ENCODE measurements at places on chromosomes 1 and 21.

DNA sequence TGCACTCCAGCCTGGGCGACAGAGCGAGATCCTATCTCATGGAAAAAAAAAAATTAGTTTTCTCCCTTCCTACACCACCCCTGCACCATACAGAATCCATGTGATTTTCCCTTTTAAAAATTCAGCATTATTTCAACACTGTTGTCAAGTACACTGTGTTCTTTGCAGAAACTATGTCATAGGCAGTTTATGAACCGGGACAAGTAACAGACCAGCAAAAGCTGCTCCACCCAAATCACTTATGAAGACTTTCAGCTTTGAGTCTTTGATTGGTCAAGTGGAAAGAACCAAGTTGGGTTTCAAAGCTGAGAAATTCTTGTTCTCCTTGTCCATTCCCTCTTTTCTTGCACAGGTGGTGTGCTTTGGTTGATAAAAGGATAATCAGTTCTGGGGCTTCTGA lies 173.0 kb downstream of the CDC7 start:
- no peak for DNase-seq

DNA sequence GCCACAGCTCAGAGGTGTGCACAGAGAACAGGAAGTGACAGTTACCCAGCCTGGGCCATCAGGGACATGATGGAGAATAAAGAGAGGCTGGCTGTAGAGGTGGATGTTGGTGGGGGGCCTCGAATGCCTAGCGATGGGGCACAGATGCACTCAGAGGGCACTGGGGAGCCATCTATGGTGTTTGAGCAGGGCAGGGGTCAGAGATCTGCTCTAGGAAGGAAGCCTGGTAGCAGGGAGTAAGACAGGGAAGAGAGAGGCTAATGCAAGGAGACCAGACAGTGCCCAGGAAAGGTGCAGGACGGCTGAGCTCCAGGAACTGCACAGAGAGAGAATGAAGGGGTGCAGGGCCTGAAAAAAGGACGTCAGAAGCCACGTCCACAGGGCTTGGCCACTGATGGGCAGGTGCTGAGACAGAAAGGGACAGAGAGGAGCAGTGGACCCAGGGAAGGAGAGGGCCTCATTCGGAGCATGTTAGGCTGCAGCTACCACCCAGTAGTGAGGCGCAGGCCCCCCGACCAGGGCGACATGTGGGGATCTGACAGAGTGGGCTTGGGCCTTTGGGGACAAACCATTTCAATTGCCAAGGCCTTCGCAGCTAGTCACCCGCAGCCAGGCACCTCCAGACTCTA lies 1.1 kb upstream of the KCNAB2 start:
- no peak for DNase-seq

DNA sequence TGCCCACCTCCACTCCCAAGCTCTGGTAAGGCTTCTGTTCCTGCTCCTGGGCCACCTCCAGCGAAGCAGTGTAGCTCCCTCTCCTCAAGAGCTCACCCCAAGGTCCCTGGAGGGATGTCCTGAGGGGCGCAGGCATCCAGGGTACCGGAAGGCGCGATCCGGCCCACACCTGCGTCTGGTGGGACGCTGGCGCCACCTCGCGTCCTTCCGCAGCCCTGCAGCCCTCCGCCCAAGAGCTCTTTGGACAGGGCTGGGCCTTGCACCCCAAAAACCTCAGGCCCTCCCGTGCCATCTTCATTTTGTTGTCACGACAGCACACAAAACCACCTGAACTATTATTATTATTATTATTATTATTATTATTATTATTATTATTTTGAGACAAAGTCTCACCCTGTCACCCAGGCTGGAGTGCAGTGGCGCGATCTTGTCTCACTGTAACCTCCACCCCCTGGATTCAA lies 49.2 kb upstream of the PAX7 start:
- peak; percentile 13 for DNase-seq

- DNase-seq = no peak
These were observed 9.5 kb upstream of the GSTM3 start for GRCh38 chr1:109750241-109750882.

GRCh38 chr1:61241411-61241838 lies 159.1 kb downstream of the NFIA start:
- DNase-seq = no peak

DNA sequence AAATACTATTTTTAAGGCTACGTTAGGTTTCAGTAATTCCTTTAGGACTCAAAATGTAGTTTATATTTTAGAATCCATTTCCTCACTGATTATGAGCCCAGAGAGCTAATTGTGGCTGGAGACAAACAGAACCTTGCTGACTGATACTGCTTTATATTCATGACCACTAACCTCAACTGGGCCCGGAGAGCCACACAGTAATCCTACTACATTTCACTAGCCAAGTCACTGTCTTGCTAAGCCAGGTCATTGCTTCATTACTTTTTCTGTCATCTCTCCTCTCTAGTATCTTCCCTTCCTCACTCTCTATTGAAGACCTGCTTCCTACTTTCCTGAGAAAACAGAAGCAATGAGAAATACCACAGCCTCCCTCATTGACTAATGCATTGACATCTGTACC lies 24.7 kb downstream of the IL23R start:
- no peak for DNase-seq

- no peak for DNase-seq
These were observed 287.4 kb upstream of the ZP4 start for GRCh38 chr1:238177960-238178645.

GRCh38 chr1:178951600-178951999 lies 74.1 kb upstream of the FAM20B start:
- DNase-seq = no peak

- no peak for DNase-seq
These were observed 25.8 kb upstream of the SIPA1L2 start for GRCh38 chr1:232655746-232656085.

- no peak for DNase-seq
These were observed 26.2 kb upstream of the A3GALT2 start for GRCh38 chr1:33346927-33347649.

DNA sequence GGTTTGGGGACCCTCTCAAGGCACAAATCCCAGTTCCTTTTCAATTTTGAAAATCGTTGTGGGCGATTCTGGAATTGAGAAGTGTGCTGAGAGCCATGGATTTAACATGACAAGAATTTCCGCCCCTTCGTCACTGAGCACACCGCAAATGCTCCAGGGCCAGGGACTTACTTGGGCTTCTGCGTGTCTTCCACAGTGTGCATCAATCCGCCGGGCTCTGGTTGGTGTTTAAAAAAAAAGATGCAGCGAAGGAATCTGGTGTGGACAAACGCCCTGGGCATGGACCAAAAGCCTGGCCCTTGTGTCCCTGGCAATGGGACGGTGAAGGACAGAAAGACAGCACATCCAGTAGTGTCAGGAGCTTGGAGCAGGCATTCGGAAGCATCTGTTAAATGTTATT lies 696 bp upstream of the CLDN14 start:
- DNase-seq = no peak

DNA sequence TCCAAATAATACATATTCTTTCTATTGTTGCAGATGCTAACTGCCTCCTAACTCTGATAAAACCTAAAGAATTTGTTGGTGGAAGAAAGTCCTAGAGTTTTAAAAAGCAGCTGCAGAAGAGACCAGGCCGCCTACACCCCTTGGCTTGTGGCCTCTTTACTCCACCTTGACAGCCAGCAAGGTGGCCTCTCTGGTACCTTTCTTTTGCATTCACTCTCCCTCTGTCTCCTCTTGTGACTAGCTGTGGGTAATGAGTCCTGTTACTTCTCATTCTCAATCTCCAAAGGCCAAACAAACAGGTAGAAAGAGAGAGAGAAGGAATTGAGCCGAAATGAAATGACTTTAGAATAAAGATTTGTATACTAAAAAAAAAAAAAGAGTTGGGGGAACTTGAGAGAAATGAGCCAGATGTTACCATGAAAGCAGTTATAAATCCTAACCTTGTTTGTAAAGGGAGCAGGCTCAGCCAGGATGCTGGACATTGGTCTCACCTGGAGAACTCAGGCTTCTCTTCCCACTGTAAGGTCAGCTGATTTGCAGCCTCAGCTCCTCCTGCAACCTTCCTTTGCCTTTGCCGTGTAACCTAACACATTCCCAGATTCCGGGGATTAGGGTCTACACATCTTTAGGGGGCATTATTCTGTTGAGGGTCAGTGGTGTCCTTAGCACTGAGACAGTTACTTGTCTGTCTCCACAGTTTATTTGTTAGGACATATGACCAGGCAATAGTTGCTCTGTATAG lies 164.1 kb upstream of the IRF2BP2 start:
- DNase-seq = no peak

- DNase-seq = no peak
These were observed 80.8 kb downstream of the C21orf91 start for GRCh38 chr21:17738176-17738953.

DNA sequence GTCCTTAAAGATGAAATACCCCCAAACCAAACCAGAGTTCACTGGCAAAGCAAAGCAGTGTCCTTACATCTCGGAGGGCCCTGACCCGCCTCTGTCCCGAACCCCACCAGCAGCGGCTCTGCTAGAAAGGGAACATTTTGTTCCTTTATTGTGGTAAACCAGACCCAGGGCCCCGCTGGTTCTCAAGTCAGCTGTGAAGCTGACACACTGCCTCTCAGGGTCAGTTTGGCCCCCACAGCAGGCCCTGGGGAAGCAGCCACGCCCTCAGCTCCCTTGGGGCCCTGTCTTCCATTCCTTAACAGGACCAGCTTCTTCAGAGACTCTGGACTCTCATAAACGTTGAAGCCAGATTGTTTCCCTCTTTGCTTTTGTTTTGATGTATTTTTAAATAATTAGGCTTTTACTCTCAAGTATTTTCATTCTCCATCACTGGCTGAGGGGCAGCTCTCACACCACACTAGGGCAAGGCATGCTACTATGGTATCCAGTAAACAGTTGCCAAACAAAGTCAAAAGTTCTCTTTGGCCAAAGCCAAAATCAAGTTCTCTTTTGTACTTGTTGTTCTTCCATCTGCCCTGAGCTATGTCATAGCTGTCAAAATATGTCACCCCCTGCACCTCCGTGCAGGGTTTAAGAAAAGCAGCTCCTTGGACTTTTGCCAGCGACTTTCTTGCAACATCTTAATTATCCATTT lies 61.1 kb upstream of the ANGPTL1 start:
- no peak for DNase-seq

GRCh38 chr1:31216016-31216415 lies 23.7 kb downstream of the NKAIN1 start:
- DNase-seq = no peak

DNA sequence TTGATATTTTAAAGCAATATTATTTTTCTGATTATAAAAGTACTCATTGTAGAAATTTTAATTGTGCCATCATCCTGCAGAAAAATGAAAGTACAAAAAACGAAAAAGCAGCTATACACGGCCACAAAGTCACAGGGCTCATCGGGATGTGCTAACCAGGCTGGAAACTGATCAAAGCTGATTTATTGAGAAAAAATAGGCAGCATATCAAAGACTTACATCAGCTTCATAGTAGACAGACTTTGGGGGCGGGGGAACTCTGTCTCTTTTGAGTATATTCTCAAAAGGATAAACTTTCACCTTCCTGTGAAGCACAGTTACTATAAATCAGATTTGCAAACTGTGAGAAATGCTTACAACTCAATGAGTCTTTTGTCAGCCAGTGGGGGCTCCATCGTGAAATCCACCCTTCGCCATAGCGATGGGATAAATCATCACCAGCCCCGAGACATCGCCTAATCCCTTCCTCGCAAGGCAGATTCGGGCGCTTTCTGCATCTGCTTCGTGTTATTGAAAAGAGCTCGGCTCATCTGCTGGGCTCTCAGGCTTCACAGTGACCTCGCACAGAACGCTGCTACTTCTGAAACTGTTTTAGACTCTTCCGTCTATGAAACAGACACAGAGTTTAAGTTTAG lies 69.2 kb upstream of the ERG start:
- no peak for DNase-seq

DNA sequence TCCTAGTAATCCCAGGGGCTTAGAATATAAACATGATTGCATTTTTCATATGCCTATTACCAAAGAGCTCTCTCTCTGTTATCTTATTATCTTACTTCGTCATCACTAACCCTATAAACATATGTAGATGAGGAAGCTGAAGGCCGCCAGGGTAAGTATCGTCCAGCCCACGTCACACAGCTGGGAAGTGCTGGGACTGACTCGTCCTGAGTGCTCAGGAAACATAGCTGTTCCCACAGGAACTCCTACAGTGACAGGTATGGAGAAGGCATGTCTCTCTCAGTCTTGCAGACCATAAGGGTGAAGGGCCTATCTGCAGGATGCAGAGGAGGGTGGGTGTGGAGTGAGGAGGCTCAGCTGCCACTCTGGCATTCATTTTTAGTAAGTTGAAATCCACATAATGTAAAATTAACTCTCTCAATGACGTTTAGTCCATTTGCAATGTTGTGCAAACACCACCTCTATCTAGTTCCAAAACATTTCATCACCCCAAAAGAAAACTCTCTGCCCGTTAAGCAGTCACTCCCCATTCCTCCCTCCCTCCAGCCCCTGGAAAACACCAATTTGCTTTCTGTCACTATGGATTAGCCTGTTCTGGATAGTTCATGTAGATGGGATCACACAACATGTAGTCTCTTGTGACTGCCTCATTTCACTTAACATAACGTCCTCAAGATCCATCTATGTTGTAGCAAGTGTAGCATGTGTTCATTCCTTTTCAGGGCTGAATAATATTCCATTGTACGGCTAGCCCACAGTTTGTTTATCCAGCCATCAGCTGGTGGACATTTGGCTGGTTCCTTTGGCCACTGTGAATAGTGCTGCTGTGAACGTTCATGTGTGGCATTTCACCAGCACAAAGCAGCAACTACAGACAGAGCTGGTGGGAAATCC lies 68.3 kb downstream of the TCP10L start:
- no peak for DNase-seq

- DNase-seq = no peak
These were observed 170.2 kb downstream of the DYRK1A start for GRCh38 chr21:37536616-37537278.

DNA sequence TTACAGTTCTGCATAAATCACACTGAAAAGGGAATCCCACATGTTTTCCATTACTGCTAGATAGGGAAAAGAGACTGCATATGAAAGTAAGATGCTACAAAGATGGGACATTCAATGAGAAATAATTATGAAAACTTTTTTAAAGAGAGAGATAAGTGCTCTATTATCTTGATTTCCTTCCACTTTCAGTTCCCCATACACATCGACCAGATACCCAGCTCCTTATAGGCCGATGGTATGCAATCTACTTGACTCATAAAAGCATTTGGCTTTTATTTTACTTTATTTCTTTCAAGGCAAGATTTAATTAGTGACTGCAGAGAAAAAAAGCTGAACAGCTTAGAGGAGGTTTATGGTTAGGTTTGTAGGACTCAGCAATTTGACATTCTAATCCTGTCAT lies 13.1 kb downstream of the BRINP2 start:
- no peak for DNase-seq

- DNase-seq = no peak
These were observed 21.8 kb downstream of the PPFIA4 start for GRCh38 chr1:203048086-203048485.

DNA sequence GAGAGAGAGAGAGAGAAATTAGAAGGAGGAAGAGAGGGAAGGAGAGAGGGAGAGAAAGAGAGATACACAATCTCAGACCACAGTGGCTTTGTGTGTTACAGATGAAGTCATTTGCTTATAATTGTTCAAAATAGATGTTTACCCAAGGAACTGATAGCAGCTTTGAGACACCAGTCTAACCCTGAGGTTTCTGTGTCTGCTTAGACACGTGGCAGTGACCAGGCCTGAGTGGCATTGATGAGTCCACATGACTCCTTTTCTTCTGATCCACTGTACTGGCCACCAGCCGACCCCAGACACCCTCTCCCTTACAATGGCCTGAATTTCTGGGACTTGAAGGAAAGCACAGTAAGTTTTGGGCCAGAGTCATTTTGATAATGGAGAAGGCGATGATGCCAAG lies 104.9 kb downstream of the DUSP10 start:
- DNase-seq = no peak

Data from activated CD4-positive, alpha-beta T cell treated with anti-CD3 and anti-CD28 coated beads for 4 hours (primary cell).